Kidney epithelial cell (primary cell): ENCODE measurements at places on chromosomes 12 and 14.
A peak's percentile ranks its signal among the peaks of the same experiment; 100 is the strongest.

- no peak for DNase-seq
These were observed 3.6 kb downstream of the SCAF11 start for GRCh38 chr12:45986641-45987339.

DNA sequence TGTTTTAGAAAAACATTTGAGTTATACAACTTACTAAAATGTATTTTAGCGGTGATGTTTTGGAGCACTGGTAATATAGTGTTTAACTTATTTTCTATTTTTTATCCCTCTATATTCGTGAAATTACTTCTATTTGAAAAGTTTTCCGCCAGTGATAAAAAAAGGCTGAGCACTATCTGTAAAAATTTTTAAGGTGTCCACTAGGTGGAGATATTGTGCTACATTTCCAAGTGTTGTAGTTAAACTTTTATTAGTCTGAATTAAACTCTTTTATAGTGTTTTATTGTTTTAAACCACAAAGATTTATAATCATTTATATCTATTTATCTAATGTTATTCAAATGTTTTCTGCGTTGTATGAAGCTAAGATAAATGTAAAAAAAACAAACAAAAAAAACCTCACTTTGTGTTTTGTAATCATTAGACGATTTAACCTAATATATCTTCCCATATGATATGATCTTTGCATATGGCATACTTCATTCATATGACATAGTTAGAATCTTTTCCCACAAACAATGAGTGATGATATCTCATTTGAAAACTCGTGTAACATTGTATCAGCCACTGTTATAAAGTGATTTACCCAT is 11.8 kb downstream of the ALG10B start:
- DNase-seq: peak; percentile 1

- no peak for DNase-seq
These were observed 31.2 kb downstream of the FIGNL2 start for GRCh38 chr12:51817027-51817953.

DNA sequence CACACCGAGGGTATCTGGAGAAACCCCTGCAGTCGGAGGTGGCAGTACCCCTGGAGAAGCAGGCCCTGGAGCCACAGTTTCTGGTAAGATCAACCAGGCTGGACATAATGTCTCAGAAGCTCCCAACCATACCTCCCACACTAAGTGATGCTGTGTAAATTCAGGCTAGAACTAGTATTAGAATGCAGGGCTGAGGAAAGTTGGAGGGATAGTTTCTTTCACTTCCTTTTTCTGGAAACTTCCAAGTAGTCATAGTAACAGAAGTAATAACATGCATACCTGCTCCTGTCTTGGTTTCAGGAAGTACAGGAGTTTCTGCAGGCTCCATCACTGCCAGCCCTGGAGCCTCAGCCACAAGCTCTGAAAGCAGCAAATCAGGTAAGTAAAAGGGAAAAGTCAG is 228.1 kb upstream of the CNTN1 start:
- no peak for DNase-seq

DNA sequence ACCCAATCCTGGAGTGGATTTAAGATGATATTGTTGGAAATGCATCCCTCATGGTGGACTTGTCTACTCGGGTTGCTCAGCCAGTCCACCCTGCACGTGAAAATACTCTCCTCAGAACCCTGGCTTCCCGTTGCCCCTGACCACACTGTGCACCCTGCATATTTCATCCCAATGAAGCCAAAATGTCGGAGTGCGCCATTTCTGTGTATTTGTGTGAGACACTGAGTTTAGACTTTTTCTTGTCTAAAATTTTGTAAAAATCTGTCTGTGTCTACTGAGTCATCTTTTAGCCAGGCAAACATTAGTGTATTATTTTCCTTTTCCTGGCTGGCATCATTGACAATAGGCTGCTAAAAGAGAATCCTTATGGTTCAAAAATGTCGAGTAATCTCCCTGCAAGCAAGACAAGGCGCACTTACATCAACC is 485 bp upstream of the PNMA1 start:
- DNase-seq: no peak

- DNase-seq: no peak
These were observed 685 bp upstream of the MYL6B start for GRCh38 chr12:56151672-56152131.

- DNase-seq: no peak
These were observed 991.6 kb upstream of the TMEM132C start for GRCh38 chr12:127275416-127275815.

DNA sequence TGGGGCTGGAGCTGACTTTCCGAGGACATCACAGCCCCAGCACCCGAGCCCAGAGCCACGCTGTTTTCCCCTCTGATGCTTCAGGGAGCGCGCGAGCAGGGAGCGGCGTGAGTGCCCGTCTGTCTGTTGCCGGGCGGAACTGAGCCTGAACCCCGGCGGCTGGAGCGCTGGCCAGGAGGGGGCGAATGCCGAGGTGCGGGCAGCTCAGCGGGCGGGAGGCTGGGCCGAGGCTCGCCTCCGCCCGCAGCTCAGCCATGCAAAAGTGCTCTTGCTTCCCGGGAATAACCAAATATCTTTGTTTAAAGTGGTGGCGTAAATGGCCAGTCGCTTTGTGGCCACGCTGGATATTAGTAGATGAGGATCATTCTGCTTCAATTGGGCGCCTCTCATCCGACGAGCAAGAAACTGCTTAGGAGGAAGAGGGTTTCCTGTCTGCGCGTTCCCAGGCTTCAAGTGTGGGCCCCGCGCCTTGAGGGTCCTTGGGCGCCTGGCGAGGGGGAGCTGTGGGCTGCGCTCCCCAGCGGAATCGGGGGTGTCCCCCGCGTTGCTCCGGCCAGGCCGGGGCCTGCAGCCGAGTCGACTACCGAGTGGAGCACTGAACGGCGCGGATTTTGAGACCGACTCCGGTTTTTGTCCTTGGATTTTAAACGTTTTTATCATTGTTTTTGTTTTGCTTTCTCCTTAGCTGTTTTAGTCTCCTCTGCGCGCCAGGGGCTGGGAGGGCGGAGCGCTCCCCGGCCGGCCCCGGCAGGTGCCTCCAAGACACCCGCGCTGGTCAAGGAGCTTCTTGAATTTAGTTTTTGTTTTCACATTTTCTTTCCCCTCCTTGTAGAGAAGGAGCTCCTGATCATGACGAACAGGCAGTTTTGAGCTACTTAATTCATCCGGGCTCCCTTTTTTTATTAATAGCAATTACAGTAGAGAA is 831 bp upstream of the NKX2-1 start:
- DNase-seq: no peak

- no peak for DNase-seq
These were observed 81.3 kb upstream of the NRXN3 start for GRCh38 chr14:78088916-78089315.

GRCh38 chr14:79727900-79728299 is 483.4 kb downstream of the DIO2 start:
- DNase-seq: no peak

- DNase-seq: no peak
These were observed 14.9 kb upstream of the POLR3B start for GRCh38 chr12:106342397-106343213.

- no peak for DNase-seq
These were observed 206.6 kb upstream of the DIO3 start for GRCh38 chr14:101354726-101355125.

DNA sequence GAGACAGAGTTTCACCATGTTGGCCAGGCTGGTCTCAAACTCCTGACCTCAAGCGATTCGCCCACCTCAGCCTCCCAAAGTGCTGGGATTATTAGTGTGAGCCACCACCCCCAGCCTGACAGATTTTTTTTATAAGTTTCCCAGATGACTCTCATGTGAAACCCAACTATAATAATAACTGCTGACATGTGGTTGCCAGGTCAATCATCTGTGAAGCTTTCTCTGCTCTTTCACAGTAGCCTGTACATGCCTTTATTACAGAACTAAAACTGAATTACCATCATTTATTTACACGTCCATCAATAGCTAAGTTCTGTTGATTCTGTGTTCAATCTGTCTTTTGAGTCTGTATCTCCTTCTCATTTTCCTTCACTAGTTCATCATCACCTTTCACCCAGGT is 218.5 kb downstream of the RPS29 start:
- DNase-seq: no peak
